ENCODE measurements at places on chromosomes 13 and 19.

- DNase-seq = no peak
Observed at GRCh38 chr13:79314652-79315051, 91.4 kb downstream of the RBM26 start.

- no peak for DNase-seq
Observed at GRCh38 chr13:85347251-85347650, 452.0 kb downstream of the SLITRK6 start.

DNA sequence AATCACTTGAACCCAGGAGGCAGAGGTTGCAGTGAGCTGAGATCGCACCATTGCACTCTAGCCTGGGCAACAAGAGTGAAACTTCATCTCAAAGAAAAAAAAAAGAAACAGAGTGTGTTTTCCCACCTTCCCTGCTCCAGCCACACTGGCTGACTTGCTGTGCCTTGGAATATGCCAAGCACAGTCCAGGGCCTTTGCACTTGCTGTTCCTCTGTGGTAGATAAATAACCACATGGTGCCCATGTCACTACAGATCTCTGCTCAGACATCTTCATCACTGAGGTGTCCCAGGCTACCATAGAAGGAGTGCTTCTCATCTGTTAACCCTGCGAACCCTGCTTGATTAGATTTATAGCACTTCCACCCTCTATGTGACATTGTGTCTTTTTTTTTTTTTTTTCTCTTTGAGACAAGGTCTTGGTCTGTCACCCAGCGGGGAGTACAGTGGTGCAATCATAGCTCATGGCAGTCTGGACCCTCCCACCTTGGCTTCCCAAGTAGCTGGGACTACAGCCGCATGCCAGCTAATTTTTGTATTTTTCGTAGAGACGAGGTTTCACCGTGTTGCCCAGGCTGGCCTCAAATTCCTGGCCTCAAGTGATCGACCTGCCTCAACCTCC is 10.4 kb downstream of the SMARCA4 start:
- DNase-seq = no peak

GRCh38 chr13:110244071-110244830 is 62.7 kb downstream of the COL4A1 start:
- DNase-seq = no peak

DNA sequence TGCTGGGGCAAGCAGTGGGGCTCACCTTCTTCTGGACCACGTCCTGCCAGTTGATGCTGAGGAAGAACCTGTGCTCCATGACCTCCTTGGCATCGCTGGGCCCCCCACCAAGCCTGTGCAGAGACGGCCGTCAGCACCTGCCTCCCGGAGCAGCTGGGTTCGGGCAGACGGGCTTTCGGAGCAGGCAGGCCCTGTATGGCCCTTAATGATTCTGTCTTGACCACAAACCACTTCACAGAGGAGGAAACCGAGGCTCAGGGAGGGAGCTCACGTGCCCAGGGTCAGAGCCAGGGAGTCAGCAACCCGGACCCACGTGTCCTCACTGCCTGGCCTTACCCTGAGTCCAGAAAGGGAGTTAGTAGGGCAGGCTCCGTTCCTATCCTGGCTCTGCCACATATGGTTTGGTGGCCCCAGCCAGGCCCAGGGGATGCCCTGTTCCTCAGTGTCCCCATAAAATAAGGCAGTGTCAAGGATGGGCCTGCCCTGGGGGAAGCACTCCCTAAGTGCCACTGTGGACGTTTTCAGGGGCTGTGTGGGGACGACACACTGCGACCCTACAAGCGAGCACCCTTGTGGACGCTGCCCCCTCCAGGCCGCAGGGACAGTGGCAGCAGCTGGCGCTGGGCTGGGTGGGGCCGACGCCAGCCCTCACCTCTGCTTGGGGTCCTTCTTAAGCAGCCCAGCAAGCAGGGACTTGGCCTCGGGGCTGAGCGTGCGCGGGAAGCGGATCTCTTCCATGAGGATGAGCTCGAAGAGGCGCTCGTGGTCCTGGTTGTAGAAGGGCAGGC is 8.9 kb upstream of the CCNP start:
- DNase-seq = no peak

- DNase-seq = no peak
Observed at GRCh38 chr13:99435998-99436397, 65.3 kb upstream of the TM9SF2 start.

GRCh38 chr19:56969156-56969555 is 128.6 kb upstream of the PEG3 start:
- no peak for DNase-seq

- DNase-seq = no peak
Observed at GRCh38 chr19:2227415-2228156, 8.5 kb downstream of the PLEKHJ1 start.

- no peak for DNase-seq
Observed at GRCh38 chr19:19615086-19615485, 3.4 kb downstream of the PBX4 start.

DNA sequence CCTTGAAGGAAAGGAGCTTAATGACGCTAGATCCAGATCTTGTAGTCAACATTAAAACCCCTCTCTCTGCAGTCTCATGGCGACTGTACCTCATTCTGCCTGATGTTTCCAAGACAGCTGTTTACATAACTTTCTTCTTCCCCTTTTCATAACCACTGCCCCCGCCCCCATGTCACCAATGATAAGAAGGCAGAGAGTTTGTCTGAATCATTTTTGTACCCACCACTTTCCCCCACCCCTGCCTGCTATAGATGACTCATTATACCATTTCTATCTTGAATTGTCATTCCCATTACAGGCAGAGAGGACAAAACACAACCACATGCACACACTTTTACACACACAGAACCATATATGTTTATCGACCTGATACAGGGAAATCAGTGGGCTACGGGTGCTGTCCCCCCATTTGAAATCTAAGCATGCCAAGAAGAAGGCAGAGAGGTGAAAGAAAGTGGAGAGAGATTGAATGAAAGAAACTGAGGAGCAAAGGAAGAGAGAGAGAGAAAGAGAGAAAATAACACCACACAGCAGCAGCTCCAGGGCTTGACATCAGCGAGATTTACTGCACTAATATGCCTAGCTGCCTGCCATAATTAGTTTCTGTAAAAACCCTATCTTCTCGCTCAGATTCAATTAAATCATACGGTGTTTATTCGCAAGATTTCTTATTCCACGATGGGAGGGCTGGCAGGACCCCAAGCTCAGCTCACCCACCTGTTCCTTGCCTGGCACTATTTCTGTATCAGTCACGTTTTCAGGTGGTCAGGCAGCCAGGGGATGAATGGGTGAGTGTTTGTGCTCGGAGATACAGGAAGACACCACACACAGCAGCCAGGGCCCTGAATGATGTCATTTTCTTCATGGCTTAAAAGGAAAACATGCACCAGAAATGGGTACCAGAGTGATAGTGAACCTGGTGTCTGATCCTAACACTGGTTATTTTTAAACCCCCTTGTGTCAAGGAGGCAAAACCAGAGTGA is 114.3 kb upstream of the SERP2 start:
- DNase-seq = peak; percentile 30

DNA sequence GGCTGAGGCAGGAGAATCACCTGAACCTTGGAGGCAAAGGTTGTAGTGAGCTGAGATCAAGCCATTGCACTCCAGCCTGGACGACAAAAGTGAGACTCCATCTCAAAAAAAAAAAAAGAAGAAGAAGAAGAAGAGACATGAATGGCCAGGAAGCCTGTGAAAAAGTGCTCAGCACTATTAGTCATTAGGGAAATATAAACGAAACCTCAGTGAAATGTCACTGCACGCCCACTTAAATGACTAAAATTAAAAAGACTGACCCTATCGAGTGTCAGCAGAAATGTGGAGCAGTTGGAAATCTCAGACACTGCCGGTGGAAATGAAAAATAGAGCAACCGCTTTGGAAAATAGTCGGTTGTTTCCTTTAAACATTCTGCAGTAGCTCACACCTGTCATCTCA is 5.5 kb upstream of the TYROBP start:
- no peak for DNase-seq

- DNase-seq = no peak
Observed at GRCh38 chr19:36196249-36196648, 18.2 kb downstream of the ZNF565 start.

DNA sequence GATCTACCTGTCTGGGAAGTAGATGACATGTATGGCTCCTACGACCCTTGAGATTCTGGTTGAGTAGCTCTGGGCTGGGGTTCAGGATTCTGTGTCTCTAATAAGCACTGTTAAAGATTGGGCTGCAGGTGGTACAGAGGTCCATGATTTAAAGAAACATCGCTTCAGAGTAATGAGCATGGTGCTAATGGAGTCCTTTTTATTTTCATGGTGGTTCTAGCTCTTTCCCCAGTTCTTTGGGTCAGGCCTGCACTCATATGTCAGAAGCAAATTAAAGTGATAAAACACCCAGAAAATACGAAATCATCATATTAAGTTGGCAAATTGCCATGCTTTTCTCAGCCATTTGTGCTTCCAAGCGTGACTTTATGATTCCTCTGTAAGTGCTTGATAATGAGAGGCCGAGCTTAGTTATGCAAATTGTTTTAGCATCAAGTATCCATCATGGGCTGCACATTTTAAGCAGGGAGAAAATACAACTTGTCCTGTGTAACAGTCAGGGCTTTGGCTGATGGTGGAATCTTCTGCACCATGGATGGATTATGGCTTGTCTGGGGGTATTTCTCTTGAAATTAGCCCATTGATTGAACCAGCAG is 45.1 kb downstream of the MTUS2 start:
- no peak for DNase-seq
